ENCODE measurements at places on chromosomes 16 and 17.
A peak's percentile ranks its signal among the peaks of the same experiment; 100 is the strongest.

DNA sequence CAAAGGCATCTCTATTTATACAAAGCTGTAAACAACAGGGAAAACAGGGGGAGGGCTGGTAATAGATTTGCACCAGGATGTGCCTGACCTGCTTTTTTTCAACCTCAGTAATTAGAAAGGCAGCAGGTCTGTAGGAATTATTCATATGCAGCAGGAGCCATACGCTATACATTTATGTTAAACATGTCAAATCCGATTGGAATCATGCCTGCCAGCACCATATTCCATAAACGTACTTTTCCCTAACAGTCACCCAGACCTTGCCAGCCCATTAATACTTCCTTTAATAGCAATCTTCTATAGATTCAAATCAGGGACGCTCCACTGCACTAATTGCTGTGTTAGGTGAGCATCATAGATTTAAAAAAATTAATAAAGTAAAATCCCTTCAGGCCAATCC is 223.9 kb downstream of the ZFHX3 start:
- no peak for DNase-seq

DNA sequence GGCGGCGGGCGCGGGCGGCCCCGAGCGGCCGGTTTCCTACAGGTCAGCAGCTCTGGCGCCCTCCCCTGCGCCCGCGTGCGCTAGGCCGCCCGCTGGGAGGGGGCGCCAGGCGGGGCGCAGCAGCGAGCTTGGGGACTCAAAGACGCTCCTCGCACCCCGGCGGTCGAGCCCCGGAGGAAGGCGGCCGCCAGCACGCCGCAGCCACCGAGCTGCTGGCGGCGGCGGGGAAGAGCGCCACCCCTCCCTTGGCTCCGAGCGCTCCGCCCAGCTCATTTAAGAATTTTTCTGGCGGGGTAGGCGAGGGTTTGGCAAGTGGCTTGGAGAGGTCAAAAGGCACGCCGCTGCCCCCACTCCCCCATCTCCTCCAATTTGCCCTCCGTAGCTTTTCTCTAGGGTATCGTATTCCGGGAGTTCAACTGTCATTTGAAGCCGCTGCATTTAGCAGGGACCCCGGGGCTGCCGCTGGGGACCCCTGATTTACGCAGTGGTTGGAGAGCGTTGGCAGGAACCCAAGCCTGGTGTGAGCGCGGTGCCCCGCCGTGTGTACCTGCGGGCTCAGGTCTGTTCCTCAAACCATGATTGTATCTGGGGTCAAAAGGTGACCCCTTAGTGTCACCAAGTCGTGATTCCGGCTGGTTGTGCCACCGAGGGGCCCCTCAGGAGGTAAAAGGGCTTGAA is 59.5 kb upstream of the GSE1 start:
- DNase-seq, result peak; percentile 88

- DNase-seq, result no peak
Measured at GRCh38 chr16:77925531-77925930, 96.8 kb upstream of the CLEC3A start.

DNA sequence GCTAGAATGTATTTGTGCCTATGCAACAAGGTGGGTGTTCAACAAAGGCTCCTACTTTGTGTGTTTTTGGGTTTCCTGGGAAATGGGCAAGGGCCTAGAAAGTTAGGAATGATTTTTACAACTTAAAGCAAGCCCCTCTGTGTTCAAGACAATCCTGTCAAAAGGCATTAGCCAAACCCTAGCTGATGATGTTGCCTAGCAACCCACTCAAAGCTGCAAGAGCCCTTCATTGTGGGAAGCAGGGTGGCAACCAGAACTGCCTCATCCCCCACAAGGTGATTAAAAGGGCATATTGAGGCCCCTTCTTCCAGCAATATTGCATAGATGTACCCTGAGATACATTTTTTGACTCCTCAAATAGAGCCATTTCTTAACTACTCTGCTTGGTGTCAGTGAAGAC is 16.0 kb upstream of the RASL10B start:
- DNase-seq, result no peak

DNA sequence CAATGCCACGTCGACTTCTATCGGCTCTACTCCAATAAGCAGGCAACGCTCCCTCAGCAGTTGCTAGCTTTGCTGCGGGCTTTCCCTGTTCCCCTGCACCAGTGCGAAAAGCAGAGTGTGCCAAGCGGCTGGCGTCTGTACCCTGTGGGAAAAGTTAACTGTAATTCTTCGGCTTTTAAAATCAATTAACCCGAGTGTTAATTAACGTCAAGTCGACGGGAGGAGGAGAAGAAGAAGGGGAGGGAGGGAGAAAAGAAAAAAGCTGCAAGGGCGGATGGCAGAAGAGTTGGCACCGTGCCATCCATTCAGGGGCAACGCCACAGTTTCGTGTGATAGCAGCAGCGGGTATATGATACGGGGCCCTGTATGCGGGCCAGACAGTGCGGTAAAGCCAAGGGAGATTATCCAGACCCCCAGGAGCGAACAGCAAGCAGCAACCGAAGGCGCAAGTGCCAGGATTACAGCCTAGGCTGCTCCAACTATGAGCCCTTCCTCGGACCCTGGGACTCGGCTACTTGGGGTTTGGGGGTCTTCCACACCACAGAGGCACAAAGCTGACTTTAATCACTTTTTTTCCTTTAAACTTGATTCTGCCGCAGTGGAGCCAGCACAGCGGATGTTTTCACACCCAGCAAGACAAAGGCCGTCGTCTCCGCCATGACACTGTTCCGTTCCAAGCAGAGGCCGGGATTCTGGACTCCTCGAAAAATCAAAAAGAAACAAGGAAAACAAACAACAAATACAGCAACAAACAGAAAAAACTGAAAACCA is 253.8 kb upstream of the PMFBP1 start:
- DNase-seq, result no peak

DNA sequence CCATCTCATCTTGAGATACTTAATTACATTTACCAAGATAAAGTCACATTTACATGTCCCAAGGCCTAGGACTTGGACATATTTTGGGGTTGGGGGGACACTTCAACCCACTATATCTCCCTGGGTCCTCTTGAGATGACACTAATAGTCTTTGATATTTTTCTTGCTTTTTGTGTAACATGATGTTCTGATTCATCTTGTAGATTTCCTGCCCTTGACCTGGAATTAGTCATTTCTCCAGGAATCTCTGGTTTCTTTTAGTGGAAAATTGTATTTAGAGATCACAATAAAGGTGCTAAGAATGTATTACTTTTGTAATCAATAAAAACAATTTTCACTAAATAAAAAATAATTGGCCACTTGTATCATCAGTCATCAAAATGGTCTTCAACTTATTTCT is 157.3 kb downstream of the VPS53 start:
- DNase-seq, result no peak

GRCh38 chr16:85675251-85675874 is 13.4 kb downstream of the GINS2 start:
- no peak for DNase-seq

DNA sequence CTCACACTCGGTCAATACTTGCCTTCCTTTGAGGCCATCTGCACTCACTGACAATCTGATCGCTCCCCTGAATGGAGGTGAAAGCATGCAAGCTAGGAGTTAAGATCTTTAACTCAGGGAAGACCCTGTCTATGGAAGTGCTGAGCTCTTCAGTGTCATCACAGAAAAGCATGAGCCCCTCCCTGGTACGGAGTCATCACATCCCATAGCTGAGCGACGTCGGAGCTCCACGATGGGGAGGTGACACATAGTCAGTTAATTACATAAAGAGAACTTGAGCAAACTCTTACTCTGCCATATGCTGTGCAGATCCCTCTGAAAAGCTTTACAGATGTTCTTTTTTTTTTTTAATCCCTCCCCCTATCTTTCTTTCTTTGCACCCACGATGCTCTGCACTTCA is 463.2 kb downstream of the WWOX start:
- no peak for DNase-seq

DNA sequence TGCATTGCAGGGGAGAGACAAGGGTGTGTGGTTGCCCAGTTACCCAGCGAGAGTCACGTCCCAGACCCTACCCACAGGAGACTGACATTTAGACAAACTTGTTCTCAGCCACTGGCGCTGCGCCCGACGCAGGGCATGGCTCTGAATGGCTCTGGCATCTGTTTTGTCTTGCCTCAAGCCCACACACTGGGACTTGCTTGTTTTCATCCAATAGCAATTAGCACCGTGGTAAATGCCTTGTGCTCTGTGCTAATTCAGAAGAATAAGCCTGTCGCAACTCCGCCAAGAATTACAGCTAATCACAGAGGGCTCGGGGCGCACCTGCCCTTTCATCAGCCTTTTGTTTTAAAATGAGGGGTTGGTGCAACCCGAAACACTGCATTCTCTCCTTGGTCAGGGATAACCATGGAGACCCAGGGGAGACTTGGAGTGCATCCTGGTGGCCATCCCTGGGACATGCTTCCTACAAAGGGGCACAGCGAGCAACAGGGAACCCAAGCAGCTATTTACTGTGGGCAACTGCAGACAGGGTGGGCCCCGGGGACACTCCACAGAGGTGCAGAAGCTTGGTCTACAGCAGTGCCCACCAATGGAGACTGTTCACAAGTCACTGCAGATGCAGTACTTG is 220.6 kb upstream of the ZFHX3 start:
- DNase-seq, result peak; percentile 27

DNA sequence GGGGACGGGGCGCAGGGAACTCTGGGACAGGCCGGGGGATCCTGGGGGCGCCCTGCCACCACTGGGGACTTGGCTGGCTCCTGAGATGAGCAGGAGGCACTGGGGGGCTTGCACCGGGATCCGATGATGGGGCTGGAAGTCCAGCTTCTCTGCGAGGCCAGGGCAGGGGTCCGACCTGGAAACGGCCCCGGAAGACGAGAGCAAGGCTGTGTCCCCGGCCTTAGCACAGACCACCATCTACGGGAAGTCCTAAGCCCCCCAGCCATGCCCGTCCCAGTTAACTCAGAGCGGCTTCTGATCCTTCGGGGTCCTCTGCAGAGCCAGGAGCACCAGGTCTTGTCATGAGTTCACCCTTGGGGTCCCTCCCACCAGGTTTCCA is 573 bp downstream of the CDT1 start:
- DNase-seq, result no peak

GRCh38 chr16:82046941-82047340 is 11.9 kb downstream of the HSD17B2 start:
- DNase-seq, result no peak
